Stimulated activated CD4-positive, alpha-beta T cell treated with anti-CD3 and anti-CD28 coated beads, Interleukin-15, amount 100 ng/mL, for 1 hour (primary cell): ENCODE measurements at places on chromosomes 4 and X.

- no peak for DNase-seq
Observed at GRCh38 chr4:124961138-124961750, 248.7 kb upstream of the ANKRD50 start.

DNA sequence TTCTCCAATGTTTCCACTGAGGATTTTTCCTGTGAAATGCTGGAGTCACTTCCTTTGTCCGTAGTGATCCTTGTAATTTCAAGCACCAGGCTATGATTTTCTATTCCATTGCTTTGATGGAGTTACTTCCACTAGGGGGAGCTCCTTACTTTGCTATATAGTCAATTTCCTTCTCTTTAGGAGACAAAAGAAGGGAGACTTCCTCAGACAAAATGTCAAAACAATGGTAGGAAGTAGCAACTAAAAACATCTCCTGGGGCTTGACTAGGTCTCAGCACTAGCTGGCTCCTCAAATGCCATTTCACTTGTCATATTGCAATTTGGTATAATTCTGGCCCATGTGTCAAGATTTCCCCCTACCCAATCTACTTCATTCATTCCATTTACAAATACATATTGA lies 24.1 kb downstream of the ZCCHC12 start:
- DNase-seq, result no peak

DNA sequence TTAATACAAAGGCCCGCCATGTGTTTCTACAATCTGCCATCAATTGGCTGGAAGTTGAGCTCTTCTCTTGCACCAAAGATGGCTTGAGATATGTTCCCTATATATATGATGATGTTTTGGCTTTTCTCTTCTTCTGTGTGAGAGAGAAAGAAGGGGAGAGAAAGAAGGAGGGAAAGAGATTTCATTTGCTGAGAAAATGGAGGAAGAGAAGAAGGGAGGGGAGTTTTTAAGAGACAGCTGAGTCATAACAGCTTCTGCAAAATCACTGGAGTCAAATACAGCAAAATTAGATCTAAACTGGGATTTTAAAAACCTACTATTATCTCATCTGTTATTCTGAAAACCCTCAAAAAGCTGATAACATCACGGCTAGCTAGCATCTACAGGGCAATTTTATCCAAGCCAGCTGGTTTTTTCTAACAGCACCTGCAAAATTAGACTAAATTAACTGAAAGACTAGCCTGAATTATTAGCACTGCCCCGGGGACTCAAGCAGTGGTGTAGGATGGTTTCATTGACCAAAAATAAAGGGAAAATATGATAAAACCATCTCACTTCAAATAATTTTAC lies 647.6 kb upstream of the ACTRT1 start:
- DNase-seq, result no peak

DNA sequence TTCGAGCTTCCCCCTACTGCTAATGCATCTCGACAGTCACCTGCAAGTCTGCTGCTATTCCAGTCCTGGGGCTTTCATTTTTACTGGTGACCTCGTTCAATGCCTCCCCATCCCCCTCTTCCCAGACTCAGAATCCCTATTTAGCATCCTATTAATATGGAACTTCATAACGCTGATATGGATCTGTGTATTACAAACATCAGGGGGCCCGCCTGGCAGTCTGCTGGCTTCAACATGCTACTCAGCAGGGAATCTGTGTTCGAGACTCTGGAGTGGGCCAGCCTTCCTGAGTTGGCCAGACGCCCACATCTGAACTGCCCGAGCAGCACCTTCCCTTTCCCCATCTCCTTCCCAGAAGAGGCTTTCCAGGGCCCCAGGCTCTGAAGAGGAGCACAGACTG lies 173.9 kb upstream of the PPARGC1A start:
- no peak for DNase-seq
